T-helper 9 cell (primary cell): ENCODE measurements at places on chromosomes 4 and X.

DNA sequence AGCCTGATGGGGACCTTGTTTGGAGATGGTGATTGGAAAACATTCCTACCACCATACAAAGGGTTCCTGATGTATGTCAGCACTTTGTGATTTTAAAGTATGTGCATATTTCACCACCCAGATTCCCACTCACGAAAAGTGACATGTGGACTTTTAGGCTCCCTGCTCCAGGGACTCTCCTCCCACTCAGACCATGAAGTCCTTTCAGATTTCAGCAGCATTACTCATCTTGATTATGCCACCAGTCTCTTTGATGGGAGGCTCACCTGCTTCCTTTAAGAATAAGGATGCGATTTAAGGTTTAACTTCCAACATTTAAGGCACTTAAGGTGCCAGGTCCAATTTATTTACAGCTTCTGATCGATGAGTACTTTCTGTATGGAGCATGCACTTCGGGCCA lies 204.4 kb downstream of the PPARGC1A start:
- DNase-seq: no peak

- no peak for DNase-seq
Observed at GRCh38 chrX:7244405-7244804, 96.5 kb upstream of the PUDP start.

DNA sequence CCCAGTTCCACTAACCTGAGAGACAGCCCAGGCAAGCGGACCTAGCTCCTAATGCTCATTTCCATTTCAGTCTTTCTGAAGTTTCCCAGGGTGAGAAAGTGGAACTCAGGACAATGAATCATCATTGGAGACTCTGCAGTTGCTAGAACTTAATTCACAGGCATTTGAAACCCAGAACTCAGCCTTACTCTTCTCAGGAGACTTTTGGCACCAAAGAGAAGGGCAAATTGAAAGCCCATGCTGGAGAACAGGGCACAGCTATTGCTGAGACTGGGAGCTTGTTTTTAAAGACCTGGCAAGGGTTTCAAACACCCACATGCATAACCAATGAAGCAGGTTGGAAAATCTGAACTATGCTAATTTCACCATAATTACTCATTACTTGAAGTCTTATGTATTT lies 36.0 kb downstream of the BST1 start:
- DNase-seq: no peak

DNA sequence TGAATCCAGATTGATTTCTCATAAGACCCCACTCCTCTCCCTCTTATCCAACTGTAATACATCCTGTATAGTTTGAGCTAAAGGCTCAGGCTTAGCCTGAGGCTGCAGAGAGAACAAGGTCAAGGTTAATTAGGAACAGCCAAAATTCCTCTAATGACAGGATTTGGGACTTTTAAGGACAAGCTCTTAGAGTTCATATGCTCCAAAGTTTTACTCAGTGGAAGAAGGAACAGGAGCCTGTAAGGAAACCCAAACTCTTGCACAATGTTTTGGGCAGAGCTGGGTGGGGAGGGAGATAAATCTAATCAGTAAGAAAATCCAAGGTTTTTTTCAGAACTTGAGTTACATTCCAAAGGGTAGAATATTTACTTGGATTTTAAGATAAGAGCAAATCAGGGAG lies 238.8 kb downstream of the QDPR start:
- DNase-seq: no peak

- no peak for DNase-seq
Observed at GRCh38 chr4:137359691-137360315, 172.5 kb downstream of the PCDH18 start.

DNA sequence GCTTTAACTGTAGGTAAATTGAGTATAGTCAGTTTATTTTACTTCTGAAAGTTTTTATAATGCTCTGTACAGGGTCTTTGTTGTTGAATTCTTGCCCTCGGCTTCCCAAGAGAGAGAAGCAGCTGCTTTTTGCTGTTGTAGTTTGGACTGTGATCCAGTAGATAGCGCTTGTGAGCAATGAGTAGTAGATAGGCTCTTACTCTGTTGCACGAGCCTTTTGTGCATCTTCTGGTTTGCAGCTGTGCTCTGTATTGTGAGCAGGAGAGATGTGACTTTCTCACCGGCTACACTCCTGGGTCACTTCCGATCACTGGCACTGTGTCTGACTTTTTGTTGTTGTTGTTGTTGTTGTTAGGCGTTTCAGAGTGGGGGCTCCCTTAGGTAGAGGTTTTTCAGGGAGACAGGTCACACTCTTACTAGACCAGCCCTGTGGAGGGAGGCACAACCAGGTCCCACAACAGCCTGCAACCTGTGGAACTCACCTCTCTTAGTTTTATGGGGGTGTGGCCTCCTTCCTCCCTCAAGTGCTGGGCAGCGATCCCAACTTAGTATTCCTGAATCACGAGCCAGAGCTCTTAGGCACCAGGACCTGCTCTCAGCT lies 822.1 kb upstream of the GALNTL6 start:
- DNase-seq: no peak

GRCh38 chr4:169120624-169121023 lies 110.6 kb upstream of the CBR4 start:
- DNase-seq: no peak

DNA sequence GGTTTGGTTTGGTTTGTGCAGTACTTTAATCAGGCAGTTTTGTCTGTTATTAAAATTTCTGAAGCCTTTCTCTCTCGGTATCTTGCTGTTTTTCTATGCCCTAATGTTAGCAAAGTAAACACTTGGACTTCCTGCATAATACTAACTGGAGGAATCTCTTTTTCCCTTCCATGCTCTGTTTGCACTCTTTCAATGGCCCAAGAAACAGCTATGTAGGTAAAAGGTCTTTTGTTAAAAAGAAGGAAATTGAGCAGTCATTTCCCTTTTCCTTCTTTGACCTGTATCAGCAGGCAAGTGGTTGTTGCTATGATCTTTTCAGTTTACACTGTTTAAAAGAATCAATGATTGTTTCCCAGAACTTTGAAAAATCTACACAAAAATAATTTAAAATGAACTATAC lies 82.7 kb downstream of the CCSER1 start:
- no peak for DNase-seq

- DNase-seq: no peak
Observed at GRCh38 chr4:175758050-175759024, 53.7 kb downstream of the GPM6A start.

GRCh38 chrX:40073439-40074054 lies 24.2 kb downstream of the BCOR start:
- no peak for DNase-seq

DNA sequence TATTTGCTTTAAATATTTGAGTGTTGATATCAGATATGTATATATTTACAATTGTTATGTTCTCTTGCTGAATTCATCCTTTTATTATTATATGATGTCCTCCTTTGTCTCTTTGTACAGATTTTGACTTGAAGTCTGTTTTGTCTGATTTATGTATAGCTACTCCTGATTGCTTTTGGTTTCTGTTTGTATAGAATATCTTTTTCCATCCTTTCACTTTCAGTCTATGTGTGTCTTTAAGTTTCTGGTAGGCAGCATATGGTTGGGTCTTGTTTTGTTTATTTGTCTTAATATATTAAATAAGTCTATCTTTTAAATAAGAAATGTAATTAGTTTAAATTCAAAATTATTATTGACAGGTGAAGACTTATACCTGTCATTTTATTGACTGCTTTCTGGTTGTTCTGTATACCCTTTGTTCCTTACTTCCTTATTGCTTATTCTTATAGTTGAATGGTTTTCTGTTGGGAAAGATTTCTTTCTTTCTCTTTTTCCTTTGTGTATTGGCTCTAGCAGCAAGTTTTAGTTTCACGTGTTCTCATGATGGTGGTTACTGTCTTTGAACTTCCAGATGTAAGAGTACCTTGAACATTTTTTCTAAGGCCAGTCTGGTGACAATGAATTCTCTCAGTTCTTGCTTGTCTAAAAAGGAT lies 31.1 kb downstream of the RAB28 start:
- no peak for DNase-seq

DNA sequence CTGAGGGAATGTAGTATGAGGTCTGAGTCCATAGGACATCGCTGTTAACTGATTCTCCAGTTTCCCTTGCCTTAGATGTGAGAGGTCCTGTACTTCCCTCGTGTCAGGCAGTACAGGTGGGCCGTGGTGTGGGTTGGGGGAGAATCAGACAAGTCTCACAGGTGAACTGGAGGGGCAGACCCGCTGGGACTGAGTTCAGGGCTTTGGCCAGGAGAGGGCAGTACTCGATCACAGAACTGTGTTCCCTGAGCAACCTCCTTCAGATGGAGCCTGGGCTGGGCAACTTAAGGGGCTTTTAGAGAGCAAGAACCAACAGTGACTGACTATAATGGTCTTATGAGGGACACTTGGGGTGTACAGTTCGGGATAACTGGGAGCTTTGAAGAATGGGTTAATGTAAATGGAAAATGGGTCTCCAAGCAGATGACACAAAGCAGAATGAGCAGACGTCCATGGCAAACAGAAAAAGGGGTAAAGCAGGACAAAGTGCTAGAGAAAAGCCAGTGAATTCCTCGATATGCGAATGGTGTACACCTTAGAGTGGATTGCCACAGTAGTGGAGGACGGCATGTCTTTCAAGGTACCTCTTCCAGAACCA lies 83.6 kb downstream of the CCNG2 start:
- peak; percentile 47 for DNase-seq

DNA sequence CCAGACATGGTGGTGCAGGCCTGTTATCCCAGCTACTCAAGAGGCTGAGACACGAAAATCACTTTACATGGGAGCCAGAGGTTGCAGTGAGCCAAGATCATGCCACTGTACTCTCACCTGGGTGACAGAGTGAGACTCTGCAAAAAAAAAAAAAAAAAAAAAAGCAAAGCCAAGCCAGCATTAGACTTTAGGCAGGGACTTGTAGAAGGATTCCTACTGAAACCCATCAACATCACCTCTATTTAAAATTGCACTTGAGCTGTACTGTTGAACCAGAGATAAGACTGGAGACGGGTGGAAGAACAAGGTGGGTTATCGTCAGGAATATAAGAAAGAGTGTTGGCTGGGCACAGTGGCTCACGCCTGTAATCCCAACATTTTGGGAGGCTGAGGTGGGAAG lies 15.7 kb upstream of the AFAP1 start:
- DNase-seq: no peak

DNA sequence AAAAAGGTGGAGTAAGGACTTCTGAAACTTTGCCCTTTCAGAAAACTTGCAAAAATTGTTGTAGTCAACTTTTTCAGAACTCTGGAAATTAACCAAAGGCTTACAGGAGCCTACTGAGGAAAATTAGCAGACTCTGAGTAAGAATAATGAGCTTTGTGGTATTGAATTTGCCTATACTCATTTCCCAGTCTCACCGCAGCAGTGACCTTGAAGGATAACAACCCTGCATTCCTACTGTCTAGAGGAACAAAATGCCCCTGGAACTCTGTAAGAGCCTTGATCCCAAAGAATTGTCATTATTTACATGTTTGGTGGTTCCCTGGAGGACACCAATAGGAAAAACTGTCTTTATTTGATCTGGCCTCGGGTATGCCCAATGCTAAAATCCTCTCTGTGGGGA lies 57.9 kb downstream of the MND1 start:
- no peak for DNase-seq

- DNase-seq: no peak
Observed at GRCh38 chrX:108348525-108348924, 89.7 kb downstream of the COL4A6 start.

- no peak for DNase-seq
Observed at GRCh38 chrX:17732138-17732783, 5.0 kb upstream of the SCML1 start.

- DNase-seq: peak; percentile 1
Observed at GRCh38 chr4:152936446-152937335, 568 bp downstream of the FHDC1 start.

- DNase-seq: no peak
Observed at GRCh38 chrX:68942104-68942503, 113.3 kb downstream of the EFNB1 start.

GRCh38 chr4:140755774-140756318 lies 339 bp downstream of the TBC1D9 start:
- no peak for DNase-seq

DNA sequence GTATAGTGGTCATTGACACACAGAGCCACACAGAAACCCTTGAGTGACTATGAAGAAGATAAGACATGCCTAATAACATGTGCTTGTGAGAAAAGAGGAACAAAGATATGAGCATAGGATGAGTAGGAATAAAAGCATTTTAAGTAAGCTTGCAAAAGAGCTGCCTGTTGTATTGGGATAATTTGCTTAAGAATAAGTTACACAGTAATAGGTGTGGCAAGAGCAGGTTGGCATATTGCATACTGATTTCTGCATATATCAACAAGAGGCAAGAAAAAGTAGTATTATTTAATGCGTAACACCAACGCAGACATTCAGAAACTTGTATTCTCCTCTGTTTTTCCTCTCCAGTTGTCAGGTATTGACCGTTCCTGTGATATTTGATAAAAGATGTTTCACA lies 111.5 kb upstream of the UGT8 start:
- no peak for DNase-seq

DNA sequence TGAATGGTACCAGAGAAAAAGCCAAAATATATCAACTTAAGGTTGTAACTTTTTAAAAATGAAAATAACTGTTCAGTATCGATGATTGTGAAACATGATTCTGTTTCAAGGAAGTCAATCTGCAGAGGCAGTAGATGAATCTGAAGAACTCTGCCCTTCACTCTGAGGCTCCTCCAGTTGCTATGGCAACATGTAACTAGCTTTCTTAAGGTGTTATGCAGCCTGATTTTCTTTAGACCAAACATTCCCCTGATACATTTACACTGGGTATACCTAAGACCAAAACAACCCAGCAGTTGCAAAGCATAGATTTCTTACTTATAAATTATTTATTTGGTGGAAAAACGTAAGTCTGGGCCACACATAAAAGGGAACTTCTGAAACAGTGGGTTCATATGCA lies 133.6 kb upstream of the RASGEF1B start:
- DNase-seq: no peak

DNA sequence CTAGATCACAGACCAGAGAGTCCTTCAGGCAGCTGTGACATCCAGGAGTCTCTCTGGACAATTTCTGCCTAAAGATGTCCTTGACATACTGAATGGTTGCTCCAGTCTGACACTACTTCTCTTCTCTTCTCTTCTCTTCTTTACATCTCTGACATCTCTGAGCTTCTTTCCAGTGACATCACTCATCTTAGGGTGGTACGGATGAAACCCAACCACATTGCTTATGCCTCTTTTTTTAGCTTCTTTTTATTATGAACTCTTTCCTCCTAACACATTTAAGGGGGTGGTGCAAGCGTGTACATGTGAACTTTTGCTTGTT lies 39.4 kb upstream of the IRF2 start:
- no peak for DNase-seq

GRCh38 chr4:76251441-76252270 lies at the start of gene FAM47E:
Gene FAM47E (plus strand): TSS chr4:76251721. CDS start chr4:76251747, 26 bp downstream.
- DNase-seq: peak; percentile 8

- DNase-seq: no peak
Observed at GRCh38 chr4:5503336-5503936, 204.9 kb downstream of the EVC2 start.

- no peak for DNase-seq
Observed at GRCh38 chr4:41572516-41572915, 34.6 kb downstream of the LIMCH1 start.

GRCh38 chrX:68867458-68868112 lies 38.8 kb downstream of the EFNB1 start:
- DNase-seq: no peak

DNA sequence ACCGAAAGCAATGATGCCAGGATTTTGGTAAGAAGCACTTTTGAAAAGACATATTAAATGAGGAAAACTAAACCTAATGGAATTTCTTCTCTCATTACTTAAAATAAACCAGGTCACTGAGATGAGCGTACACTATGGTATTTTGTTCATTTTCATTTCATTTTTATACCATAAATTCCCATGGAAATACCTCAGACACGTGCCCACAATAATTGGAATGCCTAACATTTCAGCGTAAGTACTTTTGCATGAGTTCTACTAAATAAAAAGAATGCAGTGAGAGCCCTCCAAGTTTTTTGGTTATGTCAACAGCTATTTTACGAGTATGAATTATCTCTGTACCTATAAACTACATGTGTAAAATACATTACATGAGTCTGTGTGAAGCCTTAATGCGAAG lies 3.2 kb downstream of the CAMK2D start:
- DNase-seq: no peak
